Activated naive CD8-positive, alpha-beta T cell treated with anti-CD3 and anti-CD28 coated beads for 36 hours (primary cell): ENCODE measurements at places on chromosomes 7 and 10. TPM values are rescaled to one million over a fixed set of nuclear protein-coding genes. Genes with fewer than 3 reads are reported as not detected.

GRCh38 chr10:88981435-88981834 lies 9.2 kb upstream of the FAS start:
- DNase-seq: no peak

GRCh38 chr10:49049660-49050059 lies 65.7 kb downstream of the VSTM4 start:
- no peak for DNase-seq

Gene EFCAB10
- total RNA-seq: not detected

GRCh38 chr10:32377458-32378259 lies 30.7 kb upstream of the EPC1 start:
- no peak for DNase-seq

DNA sequence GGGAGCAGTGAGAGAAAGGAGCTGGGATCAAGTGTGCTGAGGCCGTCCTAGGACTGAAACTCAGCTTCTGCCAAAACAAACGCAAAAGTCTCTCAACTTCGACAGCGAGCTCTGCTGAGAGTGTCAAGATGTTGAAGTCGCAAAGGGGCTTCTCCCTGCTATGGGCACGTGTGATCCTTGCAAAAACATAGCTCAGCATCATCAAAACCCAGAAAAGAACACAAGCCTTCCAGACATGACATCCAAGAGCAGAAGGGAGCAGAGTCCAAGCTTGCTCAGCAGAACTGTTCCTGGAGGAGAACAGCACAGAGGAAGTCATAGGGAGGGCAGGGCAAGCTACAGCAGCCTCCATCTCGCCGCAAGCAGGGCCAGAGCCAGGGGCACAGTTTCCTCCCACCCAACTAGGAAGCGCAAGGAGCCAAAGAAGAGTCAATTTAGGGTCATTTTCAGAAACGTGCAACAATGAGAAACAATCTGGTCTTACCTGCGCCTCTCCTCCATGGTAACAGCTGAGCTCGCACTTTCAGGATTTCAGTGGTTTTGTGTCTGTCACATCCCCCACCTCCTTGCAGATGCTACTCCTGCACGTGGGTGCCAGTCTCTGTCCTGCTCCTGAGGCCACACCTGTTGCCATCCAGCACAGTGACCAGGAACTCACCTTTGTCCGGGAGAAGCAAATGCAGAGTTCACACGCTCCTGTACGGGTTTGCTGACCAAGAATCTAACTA lies 113.9 kb downstream of the DIP2C start:
- no peak for DNase-seq

- DNase-seq: no peak
These were observed 282.6 kb upstream of the CACNA2D1 start for GRCh38 chr7:82726038-82726800.

DNA sequence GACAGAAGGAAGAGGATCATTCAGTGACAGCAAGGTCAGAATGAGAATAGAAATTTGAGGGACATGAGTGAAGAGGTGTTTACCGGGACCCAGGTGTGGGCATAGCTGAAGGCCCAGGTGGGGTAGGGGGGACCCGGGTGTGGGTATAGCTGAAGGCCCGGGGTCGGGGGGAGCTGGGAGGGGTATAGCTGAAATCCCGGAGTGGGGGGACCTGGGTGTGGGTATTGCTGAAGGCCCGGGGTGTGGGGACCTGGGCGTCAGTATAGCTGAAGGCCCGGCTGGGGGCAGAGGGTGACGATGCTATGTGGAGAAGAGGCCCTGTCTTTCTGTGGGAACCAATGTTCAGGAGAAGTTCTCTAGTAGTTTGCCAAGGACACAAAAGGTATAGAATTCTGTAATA lies 183.0 kb upstream of the PITRM1 start:
- DNase-seq: no peak

DNA sequence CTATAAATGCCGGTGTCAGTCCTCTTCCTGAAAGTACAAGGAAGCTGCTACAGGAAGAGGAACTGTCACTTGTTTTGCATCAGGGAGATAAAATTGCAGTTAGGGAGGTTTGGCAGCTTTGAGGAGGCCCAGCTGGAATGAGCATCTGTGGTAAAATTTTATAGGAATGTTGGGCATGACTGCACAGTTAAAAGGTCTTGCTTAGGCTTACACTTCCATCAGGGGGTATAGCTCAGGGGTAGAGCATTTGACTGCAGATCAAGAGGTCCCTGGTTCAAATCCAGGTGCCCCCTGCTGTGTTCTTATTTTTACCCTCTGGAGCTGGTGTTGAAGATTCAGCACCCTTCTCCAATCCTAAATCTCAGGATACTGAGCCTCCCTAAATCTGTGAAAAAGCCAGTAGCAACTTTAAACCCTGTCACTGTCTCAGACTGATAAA lies 65.9 kb downstream of the ZNF467 start:
- no peak for DNase-seq
